ENCODE measurements at places on chromosomes 5 and 9.

GRCh38 chr5:203246-203930 is 12.1 kb downstream of the LRRC14B start:
- DNase-seq = no peak

DNA sequence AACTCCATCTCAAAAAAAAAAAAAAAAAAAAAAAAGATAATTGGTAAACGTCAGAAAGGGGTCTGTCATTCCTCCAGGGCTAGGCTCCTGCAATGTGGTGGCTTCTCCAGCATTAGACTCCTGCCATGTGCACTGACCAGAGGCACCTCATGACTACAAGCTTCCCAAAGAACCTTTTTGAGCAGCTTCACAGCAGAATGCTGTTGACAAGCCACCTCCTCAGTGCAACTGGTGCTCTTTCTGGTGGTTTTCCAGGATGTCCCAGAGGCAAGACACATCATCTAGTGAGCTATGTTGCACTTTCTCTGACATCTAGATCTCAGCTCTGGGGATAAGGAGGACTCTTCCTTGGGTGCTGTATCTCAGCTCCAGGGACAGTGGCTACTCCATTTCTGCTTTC is 11.6 kb downstream of the RPL37 start:
- DNase-seq = no peak

- DNase-seq = no peak
Measured at GRCh38 chr5:34003941-34004340, 3.9 kb downstream of the AMACR start.

GRCh38 chr9:77158772-77159513 is 18.4 kb upstream of the VPS13A start:
- no peak for DNase-seq

All from effector memory CD4-positive, alpha-beta T cell (primary cell).